Fibroblast of skin of left biceps (primary cell): ENCODE measurements at places on chromosomes 12 and 14.

GRCh38 chr12:75239987-75240386, 30.3 kb upstream of the KCNC2 start:
- no peak for DNase-seq

DNA sequence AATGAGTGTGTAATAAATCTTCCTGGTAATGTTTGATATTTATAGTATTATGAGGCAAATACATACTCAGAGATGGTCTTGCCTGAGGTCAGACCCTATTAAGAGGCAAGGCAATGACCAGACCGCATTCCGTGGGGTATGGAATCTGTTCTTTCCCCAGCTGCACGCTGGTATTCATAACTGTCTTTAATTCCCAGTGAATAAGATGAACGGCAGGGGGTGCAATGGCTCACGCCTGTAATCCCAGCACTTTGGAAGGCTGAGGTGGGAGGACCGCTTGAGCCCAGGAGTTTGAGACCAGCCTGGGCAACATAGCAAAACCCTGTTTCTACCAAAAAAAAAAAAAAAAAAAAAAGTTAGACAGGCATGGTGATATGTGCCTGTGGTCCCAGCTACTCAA, 44.6 kb downstream of the ERO1A start:
- DNase-seq: no peak

DNA sequence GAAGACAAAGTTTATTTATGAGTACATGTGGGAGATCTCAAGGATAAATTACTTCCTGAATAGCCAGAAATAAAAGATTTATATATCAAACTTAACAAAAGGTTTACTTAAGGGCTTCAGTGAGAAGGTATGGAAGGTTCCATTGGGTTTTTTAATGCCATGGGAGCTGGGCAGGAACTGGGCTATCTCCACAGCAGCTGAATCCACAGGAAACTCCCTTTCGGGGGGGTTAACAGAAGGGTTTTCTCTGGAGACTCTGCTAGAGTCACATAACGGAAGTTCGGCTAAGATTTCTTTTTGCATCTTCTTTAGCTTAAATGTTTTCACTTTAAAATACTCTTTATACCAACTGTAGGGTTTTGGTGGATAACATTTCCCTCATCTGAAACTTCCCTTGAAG, 113.5 kb downstream of the UNC79 start:
- DNase-seq: no peak

DNA sequence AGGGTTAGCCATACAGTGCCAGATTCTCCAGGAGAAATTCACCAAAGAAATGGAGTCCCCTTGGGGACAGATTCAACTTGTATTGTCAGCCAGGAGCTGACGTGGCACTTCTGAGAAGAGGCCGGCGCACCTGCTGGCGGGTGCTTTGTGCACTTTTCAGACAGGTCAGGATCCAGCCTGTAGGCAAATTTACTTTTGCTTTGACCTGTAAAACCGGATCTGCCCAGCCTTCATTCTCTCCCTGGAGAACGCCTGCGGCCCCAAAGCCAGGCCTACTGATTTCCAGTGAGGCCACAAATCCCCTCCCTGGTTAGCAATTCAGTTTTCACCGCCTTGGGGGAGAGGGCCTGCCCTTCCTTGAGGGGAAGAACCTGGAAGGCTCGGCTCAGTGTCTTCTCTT, 17.4 kb downstream of the P2RX4 start:
- no peak for DNase-seq

- no peak for DNase-seq
Measured at GRCh38 chr12:8914716-8915526, 612 bp downstream of the PHC1 start.

GRCh38 chr12:116497051-116497591, 62.1 kb upstream of the MAP1LC3B2 start:
- no peak for DNase-seq

- peak; percentile 10 for DNase-seq
Measured at GRCh38 chr14:28751467-28752058, 15.0 kb upstream of the FOXG1 start.

DNA sequence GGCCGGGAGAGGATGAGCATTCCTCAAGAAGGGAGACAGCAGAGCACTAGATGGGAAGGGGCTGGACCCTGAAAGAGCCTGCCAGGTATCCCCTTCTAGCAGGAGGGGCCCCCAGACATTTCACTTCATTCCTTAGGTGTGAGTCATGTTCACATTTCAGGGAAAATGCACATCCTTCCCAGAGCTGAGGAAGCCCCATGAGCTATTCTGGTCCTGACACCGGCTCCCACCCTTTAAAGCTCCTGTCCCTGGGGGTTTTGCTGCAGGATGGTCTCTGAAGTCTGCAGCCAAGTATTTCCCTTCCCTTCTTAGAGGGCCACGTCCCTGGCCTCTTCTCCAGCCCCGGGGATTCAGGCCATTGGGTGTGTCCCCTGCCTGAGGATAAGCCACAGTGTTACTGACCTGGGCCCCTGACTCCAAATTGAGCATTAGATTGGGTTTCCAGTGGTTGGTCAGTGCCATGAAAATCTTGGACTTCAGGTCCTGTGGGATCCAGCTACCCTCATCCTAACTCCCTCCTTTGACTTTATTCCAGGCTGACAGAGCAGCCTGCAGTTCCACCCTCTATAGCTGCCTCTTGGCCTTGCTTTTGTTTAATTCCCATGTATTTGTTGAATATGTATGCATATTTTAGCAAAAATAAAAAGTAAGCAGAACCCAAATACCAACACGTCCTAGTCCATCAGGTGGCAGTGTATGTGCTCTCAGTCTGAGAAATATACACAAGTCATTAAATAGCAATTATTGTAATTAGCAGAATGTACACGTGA, 267.1 kb downstream of the CACNA1C start:
- DNase-seq: peak; percentile 56

GRCh38 chr14:32080001-32080510, 3.0 kb downstream of the ARHGAP5 start:
- no peak for DNase-seq

GRCh38 chr12:120758798-120759590, 33.4 kb downstream of the ACADS start:
- no peak for DNase-seq

- no peak for DNase-seq
Measured at GRCh38 chr12:105431537-105432100, 101.1 kb downstream of the C12orf75 start.

DNA sequence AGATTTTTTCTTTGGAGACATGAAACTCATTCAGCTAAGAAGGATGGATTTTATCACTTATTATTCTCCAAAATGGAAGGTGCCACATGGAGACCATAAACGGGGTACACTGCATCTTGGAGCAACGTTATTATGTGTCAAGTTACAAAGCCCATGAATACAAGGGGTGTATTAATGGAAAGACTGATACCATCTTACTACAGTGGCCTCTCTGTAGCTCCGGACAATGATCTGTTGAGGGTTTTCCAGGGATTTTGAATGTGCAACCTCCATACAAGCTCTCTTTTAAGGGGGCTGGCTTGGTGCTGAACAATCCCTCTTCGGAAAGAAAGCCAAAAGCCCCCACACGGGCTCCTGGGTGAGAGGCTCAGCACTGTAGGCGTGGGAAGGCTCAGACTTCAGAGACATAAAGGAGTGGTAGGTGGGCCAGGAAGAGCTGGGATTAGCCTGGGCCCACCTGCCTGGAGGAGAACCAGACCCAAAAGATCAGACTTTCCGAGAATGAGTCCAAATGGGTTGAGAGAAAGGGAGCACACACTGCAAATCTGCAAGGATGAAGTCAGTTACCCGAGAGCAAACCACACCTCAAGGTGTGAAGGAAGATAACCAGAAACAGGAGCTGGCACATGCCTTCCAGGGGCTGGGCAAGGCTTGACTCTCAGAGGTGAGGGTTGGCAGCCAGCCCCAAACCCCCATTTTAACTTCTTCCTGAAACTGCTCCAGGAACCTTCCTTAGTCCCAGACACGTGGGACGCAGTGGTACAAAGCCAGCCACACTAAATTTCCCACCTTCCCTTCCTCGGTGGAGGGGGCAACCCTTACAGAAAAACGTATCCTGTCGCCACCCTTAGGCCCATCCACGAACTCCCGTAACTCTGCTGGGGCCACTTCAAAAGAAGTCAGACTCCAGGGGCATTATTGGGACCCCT, 1.5 kb downstream of the VPS37B start:
- DNase-seq: no peak

DNA sequence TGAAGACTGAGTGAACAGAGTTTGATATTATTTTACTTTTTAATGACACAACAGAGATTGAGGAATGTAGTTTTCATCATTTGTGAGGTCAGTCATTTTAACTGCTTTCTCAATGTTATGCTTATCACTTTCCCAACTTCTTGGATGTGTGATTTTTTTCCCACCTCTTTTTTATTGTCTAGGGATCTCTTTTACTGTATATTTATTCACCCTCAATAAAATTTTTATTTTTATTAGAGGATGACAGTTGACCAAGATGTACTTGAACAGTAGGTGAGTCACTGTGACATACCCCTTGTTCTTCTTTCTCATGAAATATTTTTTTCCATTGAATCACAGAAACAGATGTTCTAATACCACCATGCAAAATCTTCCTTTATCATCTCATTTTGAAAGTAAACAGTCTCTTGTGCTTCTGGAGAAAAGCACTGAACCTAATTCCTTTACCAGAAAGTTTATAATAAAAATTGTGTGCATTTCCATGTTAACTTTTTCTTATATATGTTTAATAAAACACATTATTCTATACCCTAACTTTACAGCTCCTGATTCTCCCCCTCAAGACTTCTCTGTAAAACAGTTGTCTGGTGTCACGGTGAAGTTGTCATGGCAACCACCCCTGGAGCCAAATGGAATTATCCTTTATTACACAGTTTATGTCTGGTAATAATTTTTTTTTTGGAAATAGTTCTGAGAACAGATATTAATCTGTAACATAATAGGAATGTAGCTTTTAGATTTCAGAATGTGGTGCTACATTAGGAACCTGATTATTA, 65.9 kb downstream of the PTPRQ start:
- peak; percentile 40 for DNase-seq

GRCh38 chr12:111825509-111825908, 16.5 kb upstream of the MAPKAPK5 start:
- DNase-seq: no peak

GRCh38 chr14:102490456-102490855, 19.1 kb downstream of the ANKRD9 start:
- DNase-seq: no peak

DNA sequence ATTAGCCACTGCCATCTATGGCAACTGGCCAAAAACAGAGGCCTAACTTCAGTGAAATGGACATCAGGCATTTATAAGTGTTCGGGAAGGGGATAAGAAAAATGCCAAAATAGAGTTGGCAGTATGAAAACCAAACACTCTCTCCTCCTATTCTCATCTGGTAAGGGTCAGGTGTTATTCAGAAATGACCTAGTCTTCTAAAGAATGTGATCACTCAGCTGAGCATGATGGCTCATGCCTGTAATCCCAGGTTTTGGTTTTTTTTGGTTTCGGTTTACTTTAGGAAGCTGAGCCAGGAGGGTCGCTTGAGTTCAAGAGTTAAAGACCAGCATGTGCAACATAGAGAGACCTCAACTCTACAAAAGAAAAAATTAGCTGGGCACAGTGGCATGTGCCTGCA, 170.3 kb downstream of the GRIN2B start:
- DNase-seq: no peak

DNA sequence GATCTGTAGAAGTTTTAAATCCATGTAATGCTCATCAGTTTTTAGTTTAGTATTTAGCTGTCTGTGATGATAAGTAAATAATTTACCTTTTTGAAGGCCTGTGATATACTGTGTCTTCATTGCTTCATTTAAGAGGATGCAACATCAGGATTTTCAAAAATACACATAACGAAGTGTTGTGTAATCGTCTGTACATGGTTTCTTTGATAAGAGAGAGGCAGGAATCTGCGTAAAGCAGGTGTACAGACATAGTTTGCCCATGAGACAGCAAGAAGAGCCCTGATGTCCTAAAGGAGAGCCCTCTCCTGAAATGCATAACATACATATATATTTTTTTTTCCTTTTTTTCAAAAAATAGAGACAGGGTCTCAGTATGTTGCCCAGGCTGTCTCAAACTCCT, 44.8 kb downstream of the RASSF3 start:
- DNase-seq: no peak

DNA sequence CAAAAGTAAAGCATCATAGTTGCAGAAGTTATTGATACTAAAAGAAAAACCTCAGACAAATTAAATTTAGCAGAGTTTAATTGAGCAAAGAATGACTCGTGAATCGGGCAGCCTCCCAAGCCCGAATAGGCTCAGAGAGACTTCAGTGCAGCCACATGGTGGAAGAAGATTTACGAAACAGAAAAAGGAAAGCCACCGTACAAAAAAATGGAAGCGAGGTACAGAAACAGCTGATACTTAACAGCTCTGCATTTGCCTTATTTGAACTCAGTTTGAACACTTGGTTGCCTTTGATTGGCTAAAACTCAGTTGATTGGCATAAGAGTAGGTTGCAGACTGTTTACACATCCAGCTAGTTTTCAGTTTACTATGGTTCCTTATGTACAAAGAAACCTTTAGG, 12.9 kb downstream of the TTC9 start:
- DNase-seq: no peak
